ENCODE measurements at places on chromosomes 2 and 18. TPM values are rescaled to one million over a fixed set of nuclear protein-coding genes. Genes with fewer than 3 reads are reported as not detected.

- no peaks in the 10 kb centered on the region for H3K36me3 ChIP-seq
- no peak overlapping the region for H3K4me3 ChIP-seq
- H3K27ac ChIP-seq = no peak overlapping the region
- no peaks in the 10 kb centered on the region for H3K27me3 ChIP-seq
- DNase-seq = no peak
Observed at GRCh38 chr18:58361212-58361611, 267.7 kb downstream of the ALPK2 start.

DNA sequence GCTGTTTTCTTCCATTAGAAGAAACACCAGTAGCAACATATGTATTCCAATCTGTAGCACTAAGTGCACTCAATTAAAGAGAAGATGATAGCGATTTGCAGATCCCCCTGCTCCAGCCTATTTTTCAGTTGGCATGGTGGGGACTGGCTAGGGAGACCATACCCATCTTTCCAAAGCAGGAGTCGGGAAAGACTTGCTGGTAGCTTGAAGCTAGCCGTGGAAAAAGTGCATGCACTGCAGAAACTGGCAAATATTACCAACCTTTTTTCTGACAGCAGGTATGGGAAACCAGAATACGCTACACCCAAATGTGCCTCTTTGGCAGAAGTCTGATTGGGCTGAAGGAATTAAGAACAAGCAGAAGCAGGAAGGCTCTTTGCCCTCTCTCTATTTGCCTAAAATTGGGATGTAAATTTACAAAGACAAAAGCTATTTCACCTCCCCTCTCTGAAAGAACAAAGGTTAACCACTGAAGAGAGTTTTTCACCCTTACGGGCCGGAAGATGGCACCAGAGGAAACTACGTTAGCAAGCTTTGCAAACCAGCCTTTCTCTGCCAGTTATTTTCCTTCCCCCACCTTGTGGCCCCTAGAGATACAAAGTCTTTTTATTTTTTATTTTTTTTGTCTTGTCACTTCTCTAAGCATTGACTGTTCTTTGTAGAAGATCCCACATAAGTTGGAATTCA lies 273.1 kb downstream of the DLGAP1 start:
- H3K36me3 ChIP-seq = peaks cover 9% of the 10 kb centered on the region
- H3K4me3 ChIP-seq = no peak overlapping the region
- H3K27ac ChIP-seq = no peak overlapping the region

DNA sequence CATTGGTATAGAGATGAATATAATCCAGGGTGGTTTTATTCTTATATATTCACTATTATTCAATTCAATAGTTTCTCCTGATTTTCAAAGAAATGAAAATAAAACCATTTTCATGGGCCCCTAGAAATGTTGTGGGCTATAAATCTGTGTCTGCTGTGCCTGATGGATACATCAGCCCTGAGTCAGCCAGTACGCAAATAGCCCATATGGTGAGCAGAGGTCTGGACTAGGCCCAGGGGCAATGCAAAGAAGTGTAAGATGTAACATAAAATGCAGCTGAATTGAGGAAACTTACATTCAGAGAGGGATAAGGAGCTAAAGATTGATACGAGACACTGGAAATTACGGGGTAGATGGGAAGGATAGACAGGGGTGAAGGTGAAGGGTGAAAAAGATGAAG lies 122.5 kb downstream of the MAIP1 start:
- peak overlapping the region; percentile 95 for H3K27ac ChIP-seq
- no peaks in the 10 kb centered on the region for H3K36me3 ChIP-seq
- DNase-seq = no peak
- peaks cover 58% of the 10 kb centered on the region for H3K4me1 ChIP-seq

DNA sequence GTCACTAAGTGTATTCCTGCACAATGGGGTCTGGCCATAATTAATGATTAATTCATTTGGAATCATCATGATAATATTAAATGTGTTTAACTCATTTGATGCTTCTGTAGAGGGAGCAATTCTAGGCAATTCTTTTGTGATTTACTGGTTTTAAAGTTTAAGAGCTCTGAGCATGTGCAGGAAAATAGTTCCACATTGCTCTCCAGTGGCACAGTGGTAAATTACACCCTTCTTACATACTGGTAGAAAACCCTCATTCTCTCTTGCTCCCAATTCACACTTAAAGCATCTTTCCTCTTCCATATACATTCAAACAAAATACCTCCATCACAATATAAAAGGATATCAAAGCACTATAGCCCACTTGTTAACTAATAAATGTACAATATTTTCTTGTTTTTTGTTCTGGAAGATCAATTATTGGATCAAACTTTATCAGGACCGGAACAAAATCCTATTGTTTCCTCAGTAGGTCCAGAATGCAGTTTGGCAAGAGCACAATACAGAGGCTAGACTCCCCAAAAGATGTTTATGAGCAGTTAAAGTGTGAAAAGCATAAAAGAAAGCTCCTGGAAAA lies 844.3 kb downstream of the MBD2 start:
- no peak for DNase-seq
- H3K27me3 ChIP-seq = no peaks in the 10 kb centered on the region
- H3K27ac ChIP-seq = no peak overlapping the region
- no peak overlapping the region for H3K4me3 ChIP-seq
- H3K36me3 ChIP-seq = no peaks in the 10 kb centered on the region

PTMA gene
- 948 TPM for total RNA-seq

UBE2E3 gene
- total RNA-seq = 294 TPM

TRAF3IP1 gene
- 10.3 TPM for total RNA-seq

SRD5A2 gene
- not detected for total RNA-seq

AQP12B gene
- total RNA-seq = not detected

PJVK gene
- 2.0 TPM for total RNA-seq
